Omental fat pad (tissue), 4 donors: ENCODE measurements at places on chromosomes 6 and 20.
A peak's percentile ranks its signal among the peaks of the same experiment; 100 is the strongest.

GRCh38 chr6:88301256-88301655, 135.1 kb upstream of the CNR1 start:
- DNase-seq: no peak

GRCh38 chr6:137740091-137740755, 126.8 kb upstream of the TNFAIP3 start:
- DNase-seq: no peak

GRCh38 chr6:24926192-24926591, 9.6 kb downstream of the RIPOR2 start:
- DNase-seq: no peak

DNA sequence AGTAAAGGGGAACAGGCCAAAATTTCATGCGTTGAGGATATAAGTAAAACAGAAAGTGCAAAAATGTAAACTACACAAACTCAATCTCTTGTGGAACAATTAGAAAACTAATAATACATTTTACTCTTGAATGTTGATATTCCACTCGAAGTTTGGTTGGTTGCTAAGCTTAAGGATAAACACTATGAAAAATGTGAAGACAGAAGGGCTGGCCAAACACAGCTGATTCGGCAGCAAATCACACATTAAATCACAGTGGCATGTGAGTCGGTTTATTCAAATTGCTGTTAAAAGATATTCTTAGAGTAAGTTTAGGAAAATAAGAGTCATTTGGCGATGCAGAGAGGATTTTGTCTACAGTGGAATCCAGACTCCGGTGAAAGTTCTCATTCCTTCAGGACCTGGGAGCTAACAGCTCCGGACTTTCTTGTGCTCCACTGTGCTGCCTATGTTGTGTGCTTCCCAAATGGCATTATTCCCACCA, 1.4 kb upstream of the EPM2A start:
- no peak for DNase-seq

DNA sequence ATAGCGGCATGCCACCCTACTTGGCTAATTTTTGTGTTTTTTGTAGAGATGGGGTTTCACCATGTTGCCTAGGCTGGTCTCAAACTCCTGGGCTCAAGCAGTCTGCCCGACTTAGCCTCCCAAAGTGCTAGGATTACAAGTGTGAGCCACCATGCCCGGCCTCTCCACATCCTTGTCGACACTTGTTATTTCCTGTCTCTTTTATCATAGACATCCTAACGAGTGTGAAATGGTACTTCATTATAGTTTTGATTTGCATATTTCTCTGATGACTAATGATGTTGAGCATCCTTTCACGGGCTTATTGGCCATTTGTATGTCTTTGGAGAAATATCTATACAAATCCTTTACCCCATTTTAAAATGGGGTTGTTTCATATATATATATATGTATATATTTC, 39.0 kb upstream of the ASXL1 start:
- no peak for DNase-seq

GRCh38 chr6:75204217-75204958, 1.5 kb downstream of the COL12A1 start:
- DNase-seq: peak; percentile 44

DNA sequence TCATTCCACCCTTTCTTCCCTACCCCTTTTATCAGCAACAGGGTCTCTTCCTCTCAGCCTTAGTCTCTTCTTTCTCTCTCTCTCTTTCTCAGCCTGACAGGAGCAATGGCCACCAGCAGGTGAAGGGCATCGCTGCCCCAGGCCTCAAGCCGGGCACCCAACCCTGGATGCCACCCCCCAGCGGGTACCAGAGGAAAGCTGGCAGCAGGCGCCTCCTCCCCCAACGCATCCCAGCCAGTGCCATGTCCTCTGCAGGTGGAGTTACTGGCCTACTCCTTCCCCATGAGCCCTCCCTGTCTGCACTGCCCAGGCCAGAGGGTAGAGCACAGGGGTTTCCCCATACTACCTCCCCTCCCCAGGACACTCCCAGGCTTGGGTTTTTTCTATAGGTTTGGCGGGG, 32.2 kb downstream of the EIF2S2 start:
- no peak for DNase-seq

- DNase-seq: no peak
Measured at GRCh38 chr6:134295953-134296553, 21.9 kb downstream of the SGK1 start.

DNA sequence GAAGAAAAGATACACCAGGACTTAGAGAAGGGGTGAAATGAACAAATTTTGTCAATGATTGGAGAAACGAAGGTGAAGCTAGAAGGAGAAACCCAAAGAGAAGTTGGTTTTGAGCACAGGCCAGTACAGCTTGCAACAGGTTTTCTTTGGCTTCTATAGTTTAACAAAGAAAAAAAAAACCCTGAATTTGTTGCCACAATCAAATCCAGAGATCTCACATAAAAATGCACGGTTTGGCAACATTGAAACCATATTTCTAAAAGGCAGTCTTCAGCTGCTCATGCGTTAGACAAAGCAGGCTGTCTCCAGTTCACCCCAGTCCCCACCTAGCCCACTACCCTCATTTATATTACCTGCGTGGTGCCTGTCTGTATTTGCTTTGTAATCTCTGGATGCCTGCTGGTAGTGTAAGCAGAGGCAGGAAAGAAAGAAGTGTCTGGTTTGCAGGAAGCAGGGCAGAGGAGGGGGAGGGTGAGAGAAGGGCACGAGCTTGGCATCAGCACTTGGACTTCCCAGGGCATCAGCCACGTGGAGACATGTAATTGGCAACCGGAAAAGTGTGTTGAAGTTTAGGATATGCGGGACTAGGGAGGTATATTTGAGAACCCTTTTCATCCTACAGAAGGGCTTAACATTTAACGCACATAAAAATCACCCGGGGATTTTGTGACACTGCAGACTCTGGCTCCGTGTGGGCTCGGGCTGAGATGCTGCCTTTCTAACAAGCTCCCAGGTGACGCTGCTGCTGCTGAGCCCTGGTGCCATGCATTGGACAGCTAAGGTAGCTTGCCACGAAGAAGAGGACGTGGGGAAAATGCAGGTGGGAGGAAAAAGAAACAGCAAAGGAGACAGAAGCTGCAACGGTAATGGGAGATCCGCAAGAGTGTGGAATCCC, 14.4 kb downstream of the PFDN4 start:
- DNase-seq: no peak

GRCh38 chr6:110390404-110390803, 25.0 kb downstream of the DDO start:
- DNase-seq: no peak

DNA sequence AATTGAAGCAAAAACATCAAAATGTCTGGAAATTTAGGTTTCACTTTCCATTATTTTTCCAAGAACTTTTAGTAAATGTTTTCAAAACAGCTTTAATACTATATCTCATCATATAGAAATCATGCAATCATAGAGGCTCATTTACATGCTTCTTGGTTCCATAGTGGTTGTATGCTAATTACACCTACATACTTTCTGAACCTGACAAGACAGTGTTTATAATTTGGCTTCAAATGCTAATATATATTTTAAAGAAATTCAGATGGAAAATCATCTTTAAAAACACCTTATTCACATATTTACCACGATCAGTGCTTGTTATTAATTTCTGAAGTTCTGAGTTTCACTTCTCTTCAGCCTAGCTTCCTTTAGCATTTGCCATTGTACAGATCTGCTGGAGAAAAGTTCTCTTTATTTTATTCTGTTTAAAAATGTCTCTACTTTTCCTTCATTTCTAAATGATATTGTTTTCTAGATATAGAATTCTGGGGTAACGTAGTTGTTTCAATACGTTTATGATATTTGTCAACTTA, 89.9 kb downstream of the PLCB1 start:
- no peak for DNase-seq

GRCh38 chr6:107973594-107973993, 15.6 kb upstream of the SEC63 start:
- DNase-seq: no peak

GRCh38 chr6:33439956-33440648, 14.3 kb upstream of the ZBTB9 start:
- DNase-seq: no peak

DNA sequence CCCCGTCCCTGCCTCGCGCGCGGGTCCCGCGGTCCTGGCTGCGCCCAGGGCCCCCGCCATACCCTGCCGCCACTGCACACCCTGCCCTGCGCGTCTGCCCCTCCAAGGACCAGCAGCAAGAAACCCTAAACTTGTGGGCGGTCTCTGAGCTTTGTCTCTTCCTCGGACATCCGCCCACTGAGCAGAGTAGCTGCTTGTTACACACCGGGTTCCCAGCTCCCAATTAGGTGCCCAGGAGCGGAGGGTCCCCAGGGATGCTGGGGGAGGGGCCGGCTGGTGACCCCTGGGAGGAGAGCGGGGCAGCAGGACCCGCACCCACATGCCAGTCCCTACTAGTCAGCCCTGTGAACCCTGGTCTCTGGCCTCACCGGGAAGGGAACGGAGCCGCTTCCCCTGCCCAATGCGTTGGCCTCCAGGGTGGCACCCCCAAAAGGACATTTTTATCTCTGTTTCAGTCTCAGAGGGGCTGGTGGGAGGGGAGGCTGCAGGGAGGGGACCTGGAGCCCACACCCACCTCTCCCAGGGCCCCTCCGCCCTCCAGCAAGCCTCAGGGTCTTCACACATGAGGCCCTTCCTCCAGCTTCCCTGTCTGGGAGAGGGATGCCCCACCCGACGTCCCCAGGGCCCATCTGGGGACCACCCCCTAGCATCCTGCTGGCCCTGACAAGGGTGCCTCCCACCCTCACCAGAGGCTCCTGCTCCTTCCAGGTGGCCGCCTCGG, 10.5 kb downstream of the STMN3 start:
- no peak for DNase-seq

- DNase-seq: no peak
Measured at GRCh38 chr20:44448753-44449546, 26.7 kb upstream of the TTPAL start.

- DNase-seq: no peak
Measured at GRCh38 chr20:36491901-36492617, 49.3 kb upstream of the MYL9 start.

GRCh38 chr20:20549267-20549612, 163.2 kb downstream of the RALGAPA2 start:
- DNase-seq: no peak

DNA sequence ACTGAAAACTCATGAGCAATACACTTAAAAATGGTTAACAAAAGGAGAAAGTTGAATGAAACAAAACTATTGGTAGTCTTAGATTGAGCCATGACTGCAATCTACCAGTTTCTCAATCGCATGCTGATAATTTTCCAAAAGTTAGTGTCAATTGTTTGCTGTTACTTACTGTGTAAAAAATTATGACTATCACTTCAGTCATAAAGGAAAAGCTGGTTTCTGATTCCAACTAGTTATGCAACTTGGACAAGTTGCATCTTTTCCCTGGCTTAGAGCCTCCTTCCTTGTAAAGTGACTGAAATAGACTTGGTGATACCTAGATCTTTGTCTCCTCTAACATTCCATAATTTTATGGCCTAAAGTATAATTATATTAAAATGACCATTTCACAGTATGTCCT, 88.3 kb upstream of the PAK5 start:
- DNase-seq: no peak

DNA sequence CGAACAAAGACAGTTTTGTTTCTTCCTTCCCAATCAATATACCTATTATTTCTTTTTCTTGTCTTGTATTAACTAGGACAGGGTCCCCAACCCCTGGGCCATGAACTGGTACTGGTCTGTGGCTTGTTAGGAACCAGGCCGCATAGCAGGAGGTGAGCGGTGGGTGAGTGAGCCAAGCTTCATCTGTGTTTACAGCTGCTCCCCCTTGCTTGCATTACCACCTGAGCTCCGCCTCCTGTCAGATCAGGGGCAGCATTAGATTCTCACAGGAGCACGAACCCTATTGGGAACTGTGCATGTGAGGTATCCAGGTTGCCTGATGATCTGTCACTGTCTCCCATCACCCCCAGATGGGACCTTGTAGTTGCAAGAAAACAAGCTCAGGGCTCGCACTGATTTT, 151.9 kb downstream of the CDKAL1 start:
- no peak for DNase-seq

GRCh38 chr20:24970754-24971153, 21.7 kb downstream of the CST7 start:
- no peak for DNase-seq

DNA sequence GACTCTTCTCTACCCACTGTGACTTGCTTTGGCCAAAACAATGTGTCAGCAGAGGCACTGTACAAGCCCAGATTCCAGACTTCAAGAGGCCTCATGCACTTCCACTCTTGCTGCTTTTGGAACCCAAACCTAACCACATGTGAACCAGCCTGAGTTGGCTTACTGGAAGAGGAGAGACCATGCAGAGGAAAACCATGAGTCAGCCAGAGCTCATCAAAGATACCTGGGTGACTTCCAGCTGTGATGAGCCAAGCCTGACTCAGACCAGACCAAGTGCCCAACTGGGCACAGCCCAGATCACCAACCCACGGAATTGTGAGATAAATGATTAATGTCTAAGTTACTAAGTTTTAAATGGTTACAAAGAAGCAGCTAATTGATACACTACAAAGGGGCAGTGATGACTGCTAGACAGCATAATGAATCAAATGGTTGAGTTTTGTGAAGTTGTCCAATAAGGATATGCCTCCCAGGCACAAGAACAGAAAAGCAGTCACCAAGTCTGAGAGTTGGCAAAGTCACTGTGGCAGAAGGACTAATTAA, 16.2 kb upstream of the BEND6 start:
- DNase-seq: peak; percentile 31

DNA sequence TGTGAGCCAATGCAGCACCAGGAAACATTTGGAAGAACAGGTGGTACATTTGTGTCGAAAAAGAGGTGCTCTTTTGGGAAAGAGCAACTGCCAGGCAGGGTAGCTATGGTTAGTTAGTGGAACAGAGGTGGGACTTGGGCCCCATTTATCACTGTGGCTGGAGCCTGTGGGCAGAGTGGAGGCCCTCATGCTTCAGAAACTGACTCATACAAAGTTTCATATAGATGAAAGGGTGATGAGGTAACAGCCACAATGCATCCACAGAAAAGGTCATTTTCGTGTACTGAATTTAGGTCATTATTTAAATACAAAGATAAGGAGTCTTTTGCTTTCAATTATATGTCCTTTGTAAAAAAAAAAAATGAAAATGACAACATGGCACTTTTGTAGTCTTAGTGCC, 76.4 kb upstream of the HS3ST5 start:
- DNase-seq: no peak

DNA sequence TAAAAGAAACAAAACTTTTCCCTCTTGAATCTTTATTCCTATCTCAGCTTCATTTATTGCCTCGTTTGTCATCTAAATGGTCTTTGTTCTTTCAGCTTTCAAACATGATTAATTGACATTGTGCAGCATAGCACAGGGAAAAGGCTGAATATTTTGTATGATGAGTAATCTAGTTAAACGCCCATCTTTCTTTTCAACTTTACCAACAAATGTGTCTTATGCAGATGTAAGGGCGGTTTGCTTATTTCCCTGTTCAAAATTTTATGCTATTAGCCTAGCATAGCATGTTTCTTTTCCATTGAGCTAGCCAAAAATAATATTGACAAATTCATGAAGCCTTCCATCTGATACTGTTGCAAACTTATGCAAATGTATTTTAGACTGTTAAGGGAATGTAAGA, 176.4 kb upstream of the AKAP12 start:
- DNase-seq: no peak
